ENCODE measurements at places on chromosomes 6 and 20.

DNA sequence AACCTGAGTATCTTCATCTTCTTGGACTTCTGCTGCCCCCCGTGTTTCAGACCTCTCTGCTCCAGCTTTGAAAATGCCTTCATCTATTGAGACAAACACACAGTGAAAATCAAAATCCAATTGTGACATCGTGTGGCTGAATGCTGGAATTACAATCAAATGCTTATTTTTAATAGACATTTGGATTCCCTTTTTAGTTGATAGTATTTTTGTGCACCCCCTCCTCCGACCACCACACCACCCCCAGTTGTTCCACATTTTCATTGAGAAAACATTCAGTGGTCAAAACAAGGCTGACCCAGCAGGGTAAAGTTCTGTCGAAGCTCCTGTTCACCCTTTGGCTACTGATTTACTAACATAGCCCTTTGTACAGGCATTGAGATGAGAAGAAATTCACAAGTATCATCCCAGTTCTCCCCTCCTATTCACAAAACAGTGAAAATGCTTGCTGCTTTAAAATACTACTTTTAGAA lies 79.0 kb downstream of the NRSN1 start:
- DNase-seq = no peak

- DNase-seq = no peak
These were observed at the start of gene NKX2-4 for GRCh38 chr20:21397341-21398108. TSS of gene NKX2-4 (minus strand) at chr20:21397526. CDS start at chr20:21397399, 127 bp downstream.

DNA sequence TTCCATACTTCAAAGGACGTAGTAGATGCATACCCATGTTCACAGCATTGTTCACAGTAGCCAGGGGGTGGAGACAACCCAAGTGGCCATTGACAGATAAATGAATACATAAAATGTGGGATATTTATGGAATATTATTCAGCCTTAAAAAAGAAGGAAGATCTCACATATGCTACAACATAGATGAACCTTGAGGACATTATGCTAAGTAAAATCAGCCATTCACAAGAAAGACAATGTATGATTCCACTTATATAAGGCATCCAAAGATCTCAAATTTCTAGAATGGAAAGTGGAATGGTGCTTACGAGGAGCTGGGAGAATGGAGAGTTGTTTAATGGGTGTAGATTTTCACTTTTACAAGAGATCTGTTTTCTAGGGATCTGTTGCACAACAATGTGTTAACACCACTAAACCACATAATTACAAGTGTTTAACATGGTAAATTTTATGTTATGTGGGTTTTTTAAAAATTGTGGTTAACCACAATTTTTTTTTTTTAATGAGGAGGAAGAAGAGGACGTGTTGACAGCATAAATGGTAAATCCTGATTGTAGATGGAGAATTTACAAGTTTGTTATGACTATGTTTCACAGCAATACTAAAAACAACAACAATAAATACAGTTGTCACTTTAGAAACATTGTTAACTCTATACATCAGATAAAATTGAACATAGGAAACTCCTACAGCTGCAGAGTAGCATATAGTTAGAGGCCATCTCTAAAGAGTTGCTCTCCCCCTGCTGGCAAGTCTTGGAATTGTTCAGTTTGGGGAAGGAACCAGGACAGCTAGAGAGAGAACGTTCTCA lies 41.6 kb downstream of the CCN2 start:
- DNase-seq = peak; percentile 82

DNA sequence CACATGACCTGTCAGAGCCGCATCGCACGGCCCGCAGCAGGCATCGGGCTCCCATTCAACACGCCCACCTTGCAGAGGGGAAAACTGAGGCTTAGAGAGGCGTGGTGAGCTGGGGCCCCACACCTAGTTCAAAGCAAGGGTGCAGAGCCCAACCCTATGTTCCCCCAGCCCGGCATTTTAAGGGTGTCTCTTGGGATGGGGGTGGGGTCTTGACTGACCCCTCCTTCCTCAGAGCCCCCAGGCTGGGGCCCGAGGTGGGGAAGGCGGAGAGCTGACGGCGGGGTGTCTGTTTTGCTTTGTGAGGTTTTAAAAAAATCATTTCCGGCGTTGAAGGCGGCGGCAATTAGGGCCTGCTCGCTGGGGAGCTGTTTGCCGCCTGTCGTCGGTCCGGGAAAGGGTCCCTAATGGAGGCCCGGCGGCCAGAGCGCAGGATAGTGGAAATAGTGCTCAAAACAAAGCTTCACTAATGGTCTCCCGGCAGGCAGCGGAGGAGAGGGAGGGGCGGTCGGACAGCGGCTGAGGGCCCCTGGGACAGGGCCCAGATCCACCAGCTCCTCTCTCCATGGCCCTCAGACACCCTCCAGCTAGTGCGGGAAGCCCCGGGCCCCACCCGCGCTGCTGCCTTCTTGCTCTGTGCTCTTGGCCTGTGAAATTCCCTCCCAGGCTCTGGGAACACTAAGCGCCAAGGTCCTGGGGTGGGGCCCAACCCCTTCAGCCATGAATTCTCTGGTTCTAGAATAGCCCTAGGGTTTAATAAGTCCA lies 11.9 kb downstream of the VSTM2L start:
- DNase-seq = no peak
